ENCODE measurements at places on chromosomes 3 and 15. TPM values are rescaled to one million over a fixed set of nuclear protein-coding genes. Genes with fewer than 3 reads are reported as not detected.

Gene COL6A6
- not detected for total RNA-seq

Gene CCRL2
- 3.9 TPM for total RNA-seq

Gene RTP3
- total RNA-seq, result not detected

Gene HRG
- not detected for total RNA-seq

Gene TNFSF10
- total RNA-seq, result 18.5 TPM

Gene ZNF80
- total RNA-seq, result not detected

Gene TTLL13
- not detected for total RNA-seq

Gene STRA6
- total RNA-seq, result not detected

Gene C3orf49
- not detected for total RNA-seq

Gene TGM4
- 0.24 TPM for total RNA-seq

Gene RTP1
- total RNA-seq, result not detected

Gene SI
- not detected for total RNA-seq

Gene DISP2
- total RNA-seq, result 1.2 TPM

Gene SCAANT1
- not detected for total RNA-seq

Gene SLCO3A1
- 0.83 TPM for total RNA-seq

Gene POPDC2
- not detected for total RNA-seq

Gene TM4SF4
- not detected for total RNA-seq

Gene IQCH
- total RNA-seq, result 2.6 TPM

Gene PTX3
- 172 TPM for total RNA-seq

Gene CHRFAM7A
- total RNA-seq, result 7.1 TPM

Gene TMEM158
- 0.42 TPM for total RNA-seq
